ENCODE measurements at places on chromosomes 7 and 10.

GRCh38 chr10:404991-405390, 269.7 kb downstream of the ZMYND11 start:
- no peak for DNase-seq

DNA sequence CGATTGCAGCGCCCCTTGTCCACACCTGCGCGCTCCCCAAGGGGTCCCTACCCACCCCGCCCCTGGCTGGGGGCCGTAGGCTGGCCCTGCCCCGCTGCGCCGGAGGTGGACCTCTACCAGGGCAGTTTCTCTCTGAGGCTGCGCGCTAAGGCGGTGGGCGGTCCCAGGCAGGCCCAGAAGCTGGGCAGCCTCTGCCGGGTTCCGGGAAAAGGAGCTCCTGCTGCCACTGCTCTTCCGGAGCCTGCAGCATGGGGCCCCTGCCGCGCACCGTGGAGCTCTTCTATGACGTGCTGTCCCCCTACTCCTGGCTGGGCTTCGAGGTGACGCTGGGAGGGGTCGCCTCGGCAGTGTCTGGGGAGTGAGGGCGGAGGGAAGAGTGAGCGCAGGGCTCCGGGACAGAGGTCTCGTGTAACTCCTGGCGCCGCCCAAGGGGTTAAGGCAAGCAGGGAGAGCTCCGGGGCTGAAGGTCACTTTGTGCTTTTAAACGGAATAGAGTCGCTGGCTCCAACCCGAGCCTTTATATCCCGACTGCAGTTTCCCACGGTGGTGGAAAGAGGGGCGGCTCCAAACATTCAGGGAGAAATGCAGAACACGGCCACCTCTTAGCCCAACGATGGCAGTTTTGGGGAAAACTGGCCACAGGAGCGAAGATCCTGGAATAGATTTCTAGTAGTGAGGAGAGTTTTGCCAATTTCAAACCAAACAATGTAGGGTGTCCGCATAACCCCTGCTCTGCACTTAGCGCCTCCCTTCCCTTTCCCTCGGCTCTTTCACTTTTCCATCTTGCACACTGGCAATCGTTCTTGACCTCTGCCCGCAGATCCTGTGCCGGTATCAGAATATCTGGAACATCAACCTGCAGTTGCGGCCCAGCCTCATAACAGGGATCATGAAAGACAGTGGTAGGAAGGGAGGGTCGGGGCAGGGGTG, at the start of gene GSTK1:
Gene GSTK1 (plus strand): TSS at position 176 of the 930 bp plus-strand sequence. CDS start 73 bp downstream, at position 249.
- DNase-seq = peak; percentile 61

DNA sequence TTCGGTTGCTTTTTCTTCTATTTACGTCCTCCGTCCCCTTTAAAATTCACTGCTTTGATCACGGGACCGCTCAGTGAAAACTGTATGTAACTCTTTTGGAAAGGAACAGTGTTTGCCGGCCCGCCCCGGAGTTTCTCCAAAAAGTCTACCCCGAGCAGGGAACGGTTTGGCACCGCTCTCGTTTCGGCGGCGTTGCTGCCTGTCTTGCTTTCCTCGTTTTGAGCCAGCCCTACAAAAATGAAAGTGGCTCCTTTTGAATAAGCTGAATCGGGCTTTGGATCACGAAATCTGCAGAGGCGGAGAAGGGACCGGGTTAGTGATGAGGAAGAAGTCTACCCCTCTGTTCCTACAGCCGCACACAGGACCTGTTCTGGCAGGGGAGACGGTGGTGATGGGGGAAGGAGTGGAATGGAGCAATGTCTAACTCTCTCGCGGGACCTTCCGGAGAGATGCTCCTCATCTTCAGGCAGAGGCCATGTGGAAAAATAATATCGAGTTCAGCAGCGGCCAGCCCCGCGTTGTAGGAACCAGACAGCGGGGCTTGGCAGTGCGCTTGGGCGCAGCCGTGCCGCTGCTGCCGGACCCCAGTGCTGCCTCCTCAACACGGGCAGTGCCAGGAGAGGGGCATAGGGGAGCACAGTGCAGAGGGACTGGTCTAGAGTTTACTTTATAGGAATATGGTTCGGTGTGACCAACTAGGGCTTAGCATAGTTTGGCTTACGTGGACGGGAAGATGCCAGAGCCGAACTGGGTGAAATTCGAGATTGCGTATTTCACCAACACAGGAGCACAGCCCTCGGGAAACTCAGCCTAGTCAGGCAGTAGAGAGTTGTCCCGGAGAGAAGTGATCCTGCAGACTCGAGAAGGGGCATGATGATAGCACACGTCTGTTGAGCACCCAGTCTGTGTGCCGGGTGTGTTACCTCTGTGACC, 1.4 kb downstream of the HTRA1 start:
- DNase-seq = peak; percentile 49

- peak; percentile 9 for DNase-seq
Measured at GRCh38 chr10:50653142-50653541, 29.4 kb upstream of the SGMS1 start.

GRCh38 chr10:69880301-69881081, 78.8 kb downstream of the COL13A1 start:
- no peak for DNase-seq

- peak; percentile 85 for DNase-seq
Measured at GRCh38 chr10:65861249-65861648, 1064.6 kb upstream of the LRRTM3 start.

GRCh38 chr7:5143935-5144903, 45.8 kb upstream of the WIPI2 start:
- peak; percentile 11 for DNase-seq

GRCh38 chr10:70887804-70888800, at the start of gene PCBD1:
TSS of gene PCBD1 (minus strand) at chr10:70888565. CDS start at chr10:70888533, 32 bp downstream.
- DNase-seq = peak; percentile 44

DNA sequence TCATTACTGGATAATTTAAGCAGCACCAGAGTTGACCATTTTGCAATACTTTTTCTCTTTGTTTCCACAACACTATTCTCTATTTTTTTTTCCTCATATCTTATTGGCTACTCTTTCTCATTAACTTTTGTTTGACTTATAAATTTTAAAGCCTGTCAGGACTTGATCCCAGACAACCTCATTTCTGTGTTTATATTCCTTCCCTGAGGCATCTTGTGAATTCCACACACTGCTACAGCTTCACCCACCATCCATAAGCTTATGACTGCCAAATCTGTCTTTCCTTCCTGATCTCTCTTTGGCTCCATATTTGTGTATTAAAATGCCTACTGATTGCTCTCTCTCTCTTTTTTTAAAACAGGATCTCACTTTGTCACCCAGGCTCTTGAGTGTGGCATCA, 124.6 kb upstream of the MBL2 start:
- DNase-seq = peak; percentile 73

- peak; percentile 64 for DNase-seq
Measured at GRCh38 chr10:6593241-6593671, 13.2 kb upstream of the PRKCQ start.

DNA sequence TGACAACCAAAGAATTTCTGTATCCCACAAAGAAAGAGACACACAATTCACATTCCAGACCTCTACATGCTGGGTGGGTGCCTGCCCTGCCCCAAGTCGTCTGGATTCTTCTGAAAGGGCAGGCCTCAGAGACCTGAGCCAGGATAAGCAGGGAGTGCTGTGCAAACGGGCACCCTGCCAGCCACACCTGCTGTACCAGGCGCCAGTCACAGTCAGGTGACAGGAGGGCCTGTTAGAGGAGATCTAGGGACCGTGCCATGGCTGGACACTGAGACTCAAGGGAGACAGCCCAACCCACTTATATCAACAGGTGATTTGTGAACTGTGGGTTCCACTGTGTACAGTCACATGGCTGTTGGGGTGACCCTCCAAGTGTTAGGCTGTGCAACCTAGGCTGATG, 103.1 kb upstream of the AFAP1L2 start:
- peak; percentile 30 for DNase-seq
